Hindlimb muscle (tissue), 1 donor: ENCODE measurements at places on chromosomes 7 and 10. TPM values are rescaled to one million over a fixed set of nuclear protein-coding genes. Genes with fewer than 3 reads are reported as not detected.
A peak's percentile ranks its signal among the peaks of the same experiment; 100 is the strongest.

Gene GNGT1
- polyA plus RNA-seq, result not detected

- DNase-seq, result no peak
These were observed 108.9 kb upstream of the FAM20C start for GRCh38 chr7:83441-83840.

DNA sequence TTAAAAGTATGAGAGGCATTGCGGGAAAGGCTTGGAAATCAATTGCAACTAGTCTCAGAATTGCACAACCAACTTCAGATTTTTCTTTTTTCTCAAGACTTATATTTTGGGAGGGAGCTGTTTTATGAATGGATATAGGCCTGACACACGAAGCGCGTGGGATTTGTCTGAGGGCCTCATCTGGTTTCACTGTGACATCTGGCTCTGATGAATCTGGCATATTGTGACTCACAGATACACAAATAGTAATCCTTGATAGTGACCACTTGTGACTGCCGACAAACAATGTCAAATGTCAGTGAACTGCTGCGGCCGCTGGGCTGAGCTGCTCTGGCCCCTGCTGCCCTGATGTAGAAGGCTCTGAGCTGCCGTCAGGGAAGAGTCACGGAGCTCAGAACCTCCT lies 655.1 kb downstream of the INHBA start:
- DNase-seq, result no peak

Gene GNG11
- polyA plus RNA-seq, result 24.7 TPM

- DNase-seq, result no peak
These were observed 71.8 kb downstream of the HHEX start for GRCh38 chr10:92761571-92761970.

GRCh38 chr7:142800699-142801260 lies 30.0 kb downstream of the PRSS2 start:
- no peak for DNase-seq

Gene PVRIG
- 10.1 TPM for polyA plus RNA-seq

DNA sequence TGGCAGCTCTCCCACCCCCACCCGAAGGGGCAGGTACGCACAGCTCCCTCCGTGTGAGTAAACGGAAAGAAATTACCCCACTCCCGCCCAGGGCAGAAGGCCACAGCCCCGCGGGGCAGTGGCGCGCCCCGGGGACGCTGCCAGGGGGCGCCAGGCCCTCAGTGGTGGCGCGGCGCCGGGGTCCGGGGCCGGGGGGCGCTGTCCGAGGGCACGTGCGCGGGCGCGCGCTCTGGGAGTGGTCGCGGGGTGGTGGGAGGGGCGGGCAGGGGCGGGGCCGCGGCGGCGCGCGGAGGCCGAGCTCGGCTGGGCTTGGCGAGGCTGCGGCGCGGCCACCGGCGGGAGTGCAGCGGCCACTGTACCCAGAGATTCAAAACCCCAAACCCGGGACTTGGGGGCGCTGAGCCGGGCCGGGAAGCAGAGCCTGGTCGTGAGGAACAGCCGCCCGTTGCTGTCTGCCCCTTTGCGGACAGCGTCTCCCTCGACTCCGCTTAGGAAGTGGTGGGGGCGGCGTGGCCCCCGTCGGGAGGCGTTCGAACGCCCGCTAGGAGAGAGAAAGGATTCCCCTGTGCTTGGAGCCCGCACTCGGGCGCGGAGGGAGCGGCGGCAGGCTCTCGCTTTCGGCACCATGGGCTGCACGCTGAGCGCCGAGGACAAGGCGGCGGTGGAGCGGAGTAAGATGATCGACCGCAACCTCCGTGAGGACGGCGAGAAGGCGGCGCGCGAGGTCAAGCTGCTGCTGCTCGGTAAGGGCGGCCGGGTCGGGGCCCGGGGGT lies at the start of gene GNAI1:
Gene GNAI1, plus strand, starts transcription at position 296 of the 773 bp plus-strand sequence. Its CDS starts 330 bp downstream, at position 626.
- peak; percentile 80 for DNase-seq

DNA sequence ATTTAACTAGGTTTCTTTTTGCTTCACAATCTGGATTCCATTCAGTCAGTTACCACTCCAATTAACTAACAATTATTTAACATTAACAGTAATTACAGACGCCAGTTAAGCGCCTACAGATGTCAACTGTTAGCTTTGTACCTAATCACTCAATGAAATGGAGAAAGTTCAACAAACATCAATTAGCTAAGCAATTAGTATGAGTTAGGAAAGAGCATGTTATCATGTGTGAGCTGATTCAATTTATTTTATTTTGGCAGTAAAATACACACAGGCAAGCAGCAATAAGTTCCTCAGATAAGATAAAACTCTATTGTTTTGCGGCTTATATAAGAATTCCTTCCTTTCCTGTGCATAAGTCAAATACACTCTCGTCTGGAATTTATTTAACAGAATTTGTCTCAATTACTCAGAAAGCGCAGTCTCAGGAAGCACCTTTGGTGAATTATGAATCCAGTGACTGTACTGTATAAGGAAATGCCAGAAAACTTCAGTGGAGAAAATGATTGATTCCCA lies 427.1 kb upstream of the GALNT17 start:
- no peak for DNase-seq

- DNase-seq, result no peak
These were observed 165.8 kb downstream of the CFTR start for GRCh38 chr7:117645481-117646165.

Gene ATP6V0A4
- polyA plus RNA-seq, result not detected

- DNase-seq, result no peak
These were observed 2.8 kb upstream of the ABI1 start for GRCh38 chr10:26863351-26864076.

GRCh38 chr7:5549096-5549763 lies 125.6 kb upstream of the TNRC18 start:
- DNase-seq, result no peak

DNA sequence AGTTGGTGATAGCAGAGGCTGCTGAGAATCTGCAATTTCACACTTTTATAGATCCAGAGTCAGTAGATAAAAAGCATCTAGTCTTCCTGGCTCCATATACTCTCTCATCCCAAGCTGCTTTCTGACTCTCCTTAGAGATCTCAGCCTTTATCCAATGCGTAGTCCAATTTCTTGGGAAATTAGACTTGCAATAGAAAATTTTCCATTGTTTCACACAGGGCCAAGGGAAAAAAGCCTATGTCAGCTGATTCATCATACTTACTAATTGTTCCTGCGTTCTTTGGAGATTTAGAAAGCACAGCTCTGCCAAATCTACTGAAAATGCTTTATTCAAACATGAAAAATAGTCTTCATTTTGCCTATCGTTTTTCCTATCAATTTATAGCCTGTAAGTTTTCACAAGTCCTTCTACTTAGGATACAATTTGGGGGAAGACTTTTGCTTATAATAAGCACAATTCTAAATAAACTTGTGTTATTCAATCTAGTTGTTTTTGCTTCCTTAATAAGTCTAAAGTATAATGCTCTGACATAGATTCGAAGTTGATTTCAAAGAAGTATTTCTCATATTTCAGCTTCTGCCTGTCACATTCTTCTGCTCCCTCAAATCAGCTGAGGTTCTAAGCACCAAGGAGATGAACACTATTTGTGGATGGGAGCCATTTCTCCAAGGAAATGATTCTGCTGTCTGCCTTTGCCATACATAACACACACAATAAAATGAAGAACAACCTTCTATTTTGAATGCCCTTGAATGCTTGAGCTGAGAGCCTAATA lies 165.4 kb downstream of the ADAM12 start:
- DNase-seq, result peak; percentile 61

Gene SLC13A4
- 3.8 TPM for polyA plus RNA-seq

- no peak for DNase-seq
These were observed 656 bp downstream of the VSTM4 start for GRCh38 chr10:49114718-49115014.

Gene NUDT13
- 4.4 TPM for polyA plus RNA-seq

DNA sequence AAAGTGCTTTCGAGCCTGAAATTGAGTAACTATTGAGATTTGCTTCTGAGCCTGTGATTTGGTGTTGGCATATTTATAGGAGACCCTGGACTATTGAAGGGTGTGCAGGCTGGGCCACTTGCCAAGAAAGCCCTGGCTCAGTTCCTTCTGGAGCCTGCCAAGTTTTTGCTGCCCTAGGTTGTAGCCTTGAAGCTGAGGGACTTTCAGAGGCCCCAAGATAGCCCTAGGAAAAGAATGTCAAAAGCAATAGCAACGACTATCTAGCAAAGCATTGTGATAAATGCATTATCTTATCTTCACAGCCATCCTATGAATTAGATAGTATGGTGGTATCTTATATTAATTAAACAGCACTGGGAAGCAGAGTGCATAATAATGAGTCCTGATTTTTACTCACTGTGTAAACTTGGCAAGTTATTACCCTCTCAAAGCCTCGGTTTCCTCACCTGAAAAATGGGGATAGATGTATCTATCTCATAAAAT lies 473.7 kb upstream of the PODXL start:
- DNase-seq, result no peak

DNA sequence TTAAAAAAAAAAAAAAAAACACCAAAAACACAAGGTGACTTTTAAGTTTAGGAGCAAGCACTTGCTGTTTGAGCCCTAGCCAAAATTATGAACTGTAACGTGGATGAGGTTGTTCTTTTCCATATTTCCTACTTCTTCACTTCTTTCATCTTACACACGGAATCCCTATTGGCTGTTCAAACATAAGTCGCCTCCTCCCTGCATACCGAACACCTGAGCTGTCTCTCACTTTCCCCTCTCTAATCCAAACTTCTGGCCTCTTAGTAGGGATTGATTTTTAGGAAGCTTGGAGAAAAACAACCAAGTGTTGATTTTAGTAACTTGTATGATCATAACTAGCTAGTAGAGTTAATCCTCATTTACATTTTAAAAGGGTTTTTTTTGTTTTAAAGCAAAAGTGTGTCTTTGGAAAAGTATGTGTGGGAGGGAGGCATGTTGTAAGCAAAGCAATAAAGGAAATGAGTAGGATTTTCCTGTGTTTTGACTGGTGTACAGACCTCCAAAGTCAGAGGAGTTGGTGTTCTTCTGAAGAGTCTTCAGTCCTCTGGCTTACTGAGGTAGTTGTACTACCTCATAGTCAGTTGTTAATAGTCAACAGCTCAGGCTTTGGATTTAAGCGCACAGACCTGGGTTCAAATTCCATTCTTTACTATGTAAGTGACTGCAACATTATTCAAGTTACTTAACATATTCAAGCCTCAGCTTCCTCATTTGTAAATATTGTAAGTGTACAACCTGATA lies 39.3 kb downstream of the RABGEF1 start:
- DNase-seq, result no peak

- DNase-seq, result no peak
These were observed 31.9 kb downstream of the RBM17 start for GRCh38 chr10:6120691-6121090.

Gene SMO
- 39.7 TPM for polyA plus RNA-seq

DNA sequence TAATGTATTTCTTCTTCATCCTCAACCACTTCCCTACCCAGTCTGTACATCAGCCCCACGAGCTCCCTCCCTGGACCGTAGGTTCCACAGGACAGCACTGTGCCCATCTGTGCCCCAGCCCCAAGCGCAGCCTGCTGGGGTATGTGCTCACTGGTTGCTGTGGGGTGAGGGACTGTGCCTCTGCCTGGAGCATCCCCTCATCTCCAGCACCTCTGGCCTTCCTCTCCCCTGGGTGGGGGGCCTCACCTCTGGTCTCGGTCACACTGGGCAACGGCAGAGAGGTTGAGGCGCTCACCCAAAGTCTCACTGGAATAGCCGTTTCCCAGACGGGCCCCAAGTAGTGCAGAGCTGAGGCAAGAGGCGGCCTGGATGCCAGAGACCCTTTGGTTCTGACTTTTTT lies 1.5 kb upstream of the PRKAR1B start:
- DNase-seq, result no peak

DNA sequence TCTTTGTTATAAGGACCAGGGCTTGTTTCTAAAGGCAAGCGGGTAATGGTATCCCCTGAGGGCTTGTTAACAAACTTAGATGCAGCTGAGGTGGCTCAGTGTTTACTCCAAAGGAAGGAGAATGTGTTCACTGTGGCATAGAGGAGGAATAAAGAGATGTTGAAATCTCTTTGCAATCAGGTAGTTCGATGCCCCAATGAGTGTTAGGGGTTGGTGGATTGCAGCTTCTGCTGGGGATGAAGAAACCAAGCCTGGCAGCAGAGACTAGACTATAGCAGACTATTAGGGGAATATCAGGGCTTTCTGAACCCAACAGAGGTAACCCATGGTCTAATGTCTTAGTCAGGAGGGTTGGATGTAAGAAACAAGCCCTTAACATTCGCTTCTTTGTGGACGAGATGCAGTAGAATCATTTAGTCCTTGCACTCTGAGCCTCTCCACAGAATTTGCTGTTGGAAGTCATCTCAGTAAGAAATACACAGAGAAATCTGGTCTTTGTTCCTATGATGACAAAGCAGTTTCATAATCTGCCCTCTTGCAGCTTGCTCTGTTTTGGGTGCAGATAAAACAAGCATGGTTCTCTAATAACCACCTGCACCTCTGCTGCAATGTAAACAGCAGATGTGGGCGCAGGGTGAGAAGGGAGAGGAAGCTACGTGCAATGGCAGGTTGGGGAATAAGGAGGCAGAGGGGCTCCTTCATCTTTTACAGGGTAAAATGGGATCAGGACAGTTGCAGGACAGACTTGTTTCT lies 108.6 kb downstream of the NRF1 start:
- no peak for DNase-seq

DNA sequence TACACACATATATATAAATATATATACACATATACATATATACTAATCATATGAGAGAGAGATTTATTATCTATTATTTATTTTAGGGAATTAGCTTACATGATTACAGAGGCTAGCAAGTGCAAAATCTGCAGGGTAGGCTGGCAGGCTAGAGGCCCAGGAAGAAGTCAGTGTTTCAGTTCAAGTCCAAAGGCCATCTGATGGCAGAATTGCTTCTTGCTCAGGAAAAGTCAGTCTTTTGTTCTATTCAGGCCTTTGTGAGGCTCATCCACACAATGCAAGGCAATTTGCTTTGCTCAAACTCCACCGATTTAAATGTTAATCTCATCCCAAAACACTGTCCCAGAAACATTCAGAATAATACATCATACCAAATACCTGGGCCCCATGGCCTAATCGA lies 2.6 kb upstream of the C10orf120 start:
- no peak for DNase-seq
